ENCODE measurements at places on chromosomes 1 and 21.
A peak's percentile ranks its signal among the peaks of the same experiment; 100 is the strongest.

DNA sequence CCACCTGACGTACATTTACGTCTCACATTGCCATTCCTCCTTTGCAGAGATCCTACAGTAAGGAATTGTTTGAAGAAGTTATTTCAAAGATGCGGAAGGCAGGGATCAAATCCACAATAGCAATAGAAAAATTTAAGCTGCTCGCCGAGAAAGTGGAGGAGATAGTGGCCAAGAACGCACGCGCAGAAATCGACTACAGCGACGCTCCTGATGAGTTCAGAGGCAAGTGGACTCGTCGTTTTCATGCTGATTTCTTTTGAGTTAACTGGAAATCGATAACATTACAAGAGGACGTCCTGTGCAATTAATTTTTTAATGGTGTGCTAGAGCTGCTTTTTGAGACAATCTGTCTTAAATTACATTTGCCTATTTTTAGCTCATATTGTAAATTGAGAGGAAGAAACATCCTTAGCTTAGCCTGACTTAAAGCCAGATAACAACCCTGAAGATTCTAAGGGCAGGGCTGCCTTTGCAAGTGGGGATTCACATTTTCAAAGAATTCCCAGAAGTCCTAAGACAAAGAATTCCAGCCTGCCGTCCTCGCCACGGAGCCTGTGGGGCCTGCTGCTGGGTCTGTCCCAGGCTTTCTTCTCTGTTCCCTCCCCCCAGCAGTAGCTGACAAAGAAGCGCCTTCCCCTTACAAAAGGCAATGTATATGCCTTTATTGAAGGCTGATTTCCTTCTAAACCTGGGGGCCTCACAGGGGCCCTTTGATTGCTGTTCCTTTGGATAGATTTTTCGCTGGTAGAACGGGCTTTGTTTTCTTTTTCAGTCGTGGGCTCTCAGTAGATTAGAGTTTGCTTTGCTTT is 31.6 kb upstream of the KIF1B start:
- DNase-seq = no peak

DNA sequence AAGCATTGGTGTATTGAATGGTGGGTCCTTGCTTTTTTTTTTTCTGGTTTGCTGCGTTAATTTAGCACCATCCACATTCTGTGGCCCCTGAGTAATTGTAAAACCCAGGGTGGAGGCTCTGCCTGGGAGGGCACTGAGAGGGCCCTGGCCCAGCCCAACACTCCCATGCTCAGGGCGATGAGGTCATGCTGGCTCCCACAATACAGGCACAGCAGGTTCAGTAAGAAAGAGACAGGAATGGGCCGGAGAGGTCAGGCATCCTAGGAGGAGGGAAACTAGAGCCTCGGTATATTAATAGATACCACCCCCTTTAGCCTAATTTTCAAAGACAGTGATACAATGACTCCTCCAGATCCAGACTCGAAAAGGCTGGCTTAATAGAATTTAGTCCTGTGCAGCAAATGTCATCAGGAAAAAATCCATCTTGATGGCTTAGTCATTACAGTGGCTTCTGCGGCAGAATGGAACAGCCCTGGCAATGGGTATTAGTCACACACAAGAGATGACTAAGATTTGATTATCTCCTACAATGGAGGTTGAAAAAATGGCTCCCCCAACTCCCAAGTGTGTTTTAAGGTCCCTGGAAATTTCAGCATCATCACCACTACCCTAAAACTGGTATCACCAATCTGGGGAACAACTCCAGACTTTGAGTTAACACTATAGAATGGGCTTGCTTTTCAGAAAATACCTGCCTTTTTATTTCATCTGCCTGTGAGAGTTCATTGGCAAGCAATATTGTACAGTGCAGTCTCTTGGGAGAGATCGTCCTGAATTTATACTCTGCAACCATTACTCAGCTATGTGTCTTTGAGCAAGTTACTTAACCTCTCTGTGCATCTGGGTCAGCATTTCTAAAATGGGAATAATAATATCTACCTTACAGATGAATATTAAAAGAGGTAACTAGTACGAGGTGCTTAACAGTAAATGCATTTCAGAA is 43.9 kb upstream of the LYST start:
- peak; percentile 66 for DNase-seq

- DNase-seq = no peak
Observed at GRCh38 chr1:63200676-63201075, 121.7 kb upstream of the FOXD3 start.

GRCh38 chr1:182682406-182682805 is 2.0 kb downstream of the RGS8 start:
- no peak for DNase-seq

- no peak for DNase-seq
Observed at GRCh38 chr1:59856725-59857338, 42.1 kb downstream of the HOOK1 start.

GRCh38 chr1:207853372-207853757 is 57.6 kb downstream of the CD34 start:
- no peak for DNase-seq

DNA sequence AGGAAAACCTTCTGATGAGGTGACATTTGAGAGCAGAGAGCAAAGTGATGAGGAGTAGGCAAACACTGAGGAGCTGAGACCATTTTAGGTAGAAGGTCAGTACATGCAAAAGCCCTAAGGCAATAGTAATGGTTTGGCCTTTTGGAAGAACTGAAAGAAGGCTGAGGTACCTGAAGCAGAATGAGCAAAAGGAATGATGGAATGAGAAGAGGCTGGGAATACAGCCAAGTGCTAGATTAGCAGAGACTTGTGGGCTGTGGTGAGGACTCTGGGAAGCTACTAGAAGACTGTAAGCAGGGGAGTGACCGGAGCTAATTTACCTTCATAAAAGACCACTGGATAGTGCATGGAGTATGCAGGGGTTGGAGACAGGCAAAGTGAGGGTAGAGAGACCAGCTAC is 77.9 kb downstream of the GFI1 start:
- DNase-seq = no peak

DNA sequence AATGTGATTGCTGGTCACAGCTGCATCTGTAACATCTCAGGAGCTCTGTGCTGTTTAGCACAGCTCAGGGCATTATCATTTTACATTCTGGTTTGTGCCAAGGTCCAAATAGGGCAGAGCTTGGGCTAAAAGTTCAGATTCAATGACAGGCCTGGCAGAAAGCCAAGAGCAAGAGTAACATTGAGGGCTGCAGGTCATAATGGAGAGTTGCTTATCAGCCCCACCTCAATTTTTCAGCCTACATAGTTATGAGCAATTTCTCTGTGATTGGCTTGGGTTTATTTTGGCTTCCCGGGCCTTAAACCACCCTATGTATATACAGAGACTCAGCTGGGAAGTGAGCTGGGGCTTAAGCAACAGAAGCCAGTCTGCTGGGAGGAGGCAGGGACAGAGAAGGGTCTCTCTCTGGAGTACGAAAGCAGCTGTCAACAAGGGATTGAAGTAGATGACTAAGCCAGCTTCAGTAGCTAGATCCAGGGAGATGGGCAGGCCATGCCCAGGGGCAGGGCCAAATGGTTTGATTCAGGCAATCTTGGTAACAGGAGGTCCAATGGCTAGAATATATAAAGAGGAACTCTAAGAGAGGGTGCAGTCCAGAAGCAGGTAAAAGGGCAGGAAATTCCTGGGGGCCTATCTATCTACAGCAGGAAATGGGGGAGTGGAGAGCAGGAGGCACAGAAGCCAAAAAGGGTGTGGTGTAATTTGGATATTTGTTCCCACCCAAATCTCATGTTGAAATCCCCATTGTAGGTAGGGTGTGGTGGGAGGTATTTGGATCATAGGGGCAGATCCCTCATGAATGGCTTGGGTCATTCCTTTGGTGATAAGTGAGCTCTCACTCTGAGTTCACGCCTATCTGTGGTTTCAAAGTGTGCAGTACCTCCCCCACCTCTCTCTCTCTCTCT is 49.0 kb downstream of the BRINP2 start:
- DNase-seq = no peak

DNA sequence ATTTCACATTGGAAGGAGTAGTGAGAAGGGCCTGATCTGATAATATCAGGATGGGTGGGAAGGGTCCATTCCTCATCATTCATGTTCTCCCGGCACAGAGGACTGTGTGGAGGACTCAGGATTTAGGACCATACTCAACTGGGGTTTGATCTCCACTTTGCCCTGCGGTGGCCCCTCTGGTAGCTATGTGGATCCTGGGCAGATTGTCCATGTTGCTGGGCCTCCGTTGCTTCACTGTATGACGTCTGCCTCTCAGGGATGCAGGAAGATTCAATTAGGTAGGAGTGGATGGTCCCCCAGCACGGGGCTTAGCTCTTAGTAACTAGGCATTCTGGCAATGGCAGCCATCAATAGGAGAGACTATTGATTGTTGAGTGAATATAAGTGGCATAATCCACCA is 2.3 kb downstream of the ETS2 start:
- no peak for DNase-seq

GRCh38 chr1:236602171-236602570 is 2.1 kb downstream of the HEATR1 start:
- no peak for DNase-seq

- no peak for DNase-seq
Observed at GRCh38 chr21:14740692-14741091, 194.6 kb upstream of the SAMSN1 start.

DNA sequence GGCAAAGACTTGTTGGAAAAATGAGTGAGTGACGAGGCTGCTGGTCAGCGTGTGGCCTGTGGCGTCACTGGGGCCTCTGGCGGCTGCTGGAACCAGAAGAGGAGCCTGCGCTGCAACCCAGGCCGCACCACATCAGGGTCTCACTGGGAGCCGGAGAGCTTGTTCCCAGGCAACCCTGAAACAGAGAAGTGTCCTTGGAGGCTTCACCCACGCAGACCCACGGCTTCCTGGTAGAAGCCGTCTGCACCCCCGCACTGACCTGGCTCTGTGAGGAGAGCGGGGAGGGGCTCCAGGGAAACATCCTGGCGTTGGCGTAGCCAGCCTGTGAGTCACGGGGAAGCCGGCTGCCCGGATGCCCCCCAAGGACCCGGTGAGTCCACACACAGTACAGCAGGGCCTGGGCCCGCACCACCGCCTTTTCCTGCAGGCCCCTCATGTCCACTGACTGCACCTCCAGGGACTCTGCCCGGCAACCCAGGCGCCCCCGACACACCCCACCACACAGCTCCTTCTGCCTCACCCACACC is 57.4 kb downstream of the COL6A1 start:
- peak; percentile 77 for DNase-seq

GRCh38 chr1:163537809-163538208 is 216.1 kb downstream of the NUF2 start:
- DNase-seq = no peak

- no peak for DNase-seq
Observed at GRCh38 chr1:94000510-94001282, 91.5 kb upstream of the GCLM start.

DNA sequence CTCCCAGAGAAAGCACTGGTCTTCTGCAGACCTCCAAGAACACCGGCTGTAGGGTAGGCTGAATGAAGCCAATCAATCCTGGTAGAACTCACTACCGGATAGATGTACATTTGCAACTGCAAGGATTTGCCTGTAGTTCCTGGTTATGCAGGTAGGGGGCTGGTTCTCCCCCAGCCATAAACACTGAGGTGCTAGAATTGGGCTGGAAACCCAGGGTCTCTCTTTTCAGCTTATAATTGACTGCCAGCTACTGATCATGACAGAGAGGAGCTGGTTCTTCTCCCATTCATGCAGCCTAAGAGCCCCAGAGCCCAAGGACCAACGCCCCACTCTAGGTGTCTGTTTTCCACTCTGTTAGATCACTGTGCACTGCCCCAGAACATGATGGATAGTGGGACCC is 21.5 kb upstream of the MTARC2 start:
- no peak for DNase-seq

DNA sequence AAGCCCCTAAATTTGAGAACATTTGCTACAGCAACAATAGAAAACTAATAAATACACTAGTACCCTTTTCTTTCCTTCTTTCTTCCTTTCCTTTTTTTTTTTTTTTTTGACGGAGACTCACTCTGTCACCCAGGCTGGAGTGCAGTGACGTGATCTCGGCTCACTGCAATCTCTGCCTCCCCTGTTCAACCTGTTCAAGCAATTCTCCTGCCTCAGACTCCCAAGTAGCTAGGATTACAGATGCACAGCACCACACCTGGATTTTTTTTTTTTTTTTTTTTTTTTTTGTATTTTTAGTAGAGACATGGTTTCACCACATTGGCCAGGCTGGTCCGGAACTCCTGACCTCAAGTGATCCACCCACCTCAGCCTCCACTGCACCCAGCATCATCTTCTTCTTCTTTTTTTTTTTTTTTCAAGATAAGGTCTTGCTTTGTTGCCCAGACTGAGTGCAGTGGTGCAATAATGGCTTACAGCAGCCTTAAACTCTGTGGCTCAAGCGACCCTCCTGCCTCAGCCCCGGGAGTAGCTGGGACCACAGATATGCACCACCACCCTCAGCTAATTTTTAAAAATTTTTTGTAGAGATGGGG is 19.6 kb upstream of the CBR3 start:
- DNase-seq = no peak

DNA sequence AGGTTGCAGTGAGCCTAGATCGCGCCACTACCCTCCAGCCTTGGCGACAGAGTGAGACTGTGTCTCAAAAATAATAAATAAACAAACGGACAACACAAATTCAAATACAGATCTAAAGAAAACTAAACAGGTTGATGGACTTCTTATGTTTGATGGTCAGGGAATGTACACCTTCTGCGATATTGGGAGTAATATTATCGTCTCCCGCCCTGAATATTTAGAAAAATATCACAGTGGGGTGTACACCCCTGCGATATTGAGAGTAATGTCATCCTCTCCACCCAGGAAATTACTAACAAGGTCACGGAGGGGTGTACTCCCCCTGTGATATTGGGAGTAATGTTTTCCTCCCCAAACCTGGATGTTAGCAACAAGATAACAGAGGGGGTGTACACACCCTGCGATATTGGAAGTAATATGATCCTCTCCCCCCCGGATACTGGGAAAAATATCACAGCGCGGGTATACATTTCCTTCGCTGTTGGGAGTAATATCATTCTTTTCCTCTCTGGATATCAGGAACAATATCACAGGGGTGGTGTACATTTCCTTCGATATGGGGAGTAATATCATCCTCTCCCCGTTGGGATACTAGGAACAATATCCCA is 1.4 kb upstream of the CFAP298 start:
- DNase-seq = no peak

- DNase-seq = no peak
Observed at GRCh38 chr21:26751305-26751704, 93.9 kb downstream of the ADAMTS1 start.

DNA sequence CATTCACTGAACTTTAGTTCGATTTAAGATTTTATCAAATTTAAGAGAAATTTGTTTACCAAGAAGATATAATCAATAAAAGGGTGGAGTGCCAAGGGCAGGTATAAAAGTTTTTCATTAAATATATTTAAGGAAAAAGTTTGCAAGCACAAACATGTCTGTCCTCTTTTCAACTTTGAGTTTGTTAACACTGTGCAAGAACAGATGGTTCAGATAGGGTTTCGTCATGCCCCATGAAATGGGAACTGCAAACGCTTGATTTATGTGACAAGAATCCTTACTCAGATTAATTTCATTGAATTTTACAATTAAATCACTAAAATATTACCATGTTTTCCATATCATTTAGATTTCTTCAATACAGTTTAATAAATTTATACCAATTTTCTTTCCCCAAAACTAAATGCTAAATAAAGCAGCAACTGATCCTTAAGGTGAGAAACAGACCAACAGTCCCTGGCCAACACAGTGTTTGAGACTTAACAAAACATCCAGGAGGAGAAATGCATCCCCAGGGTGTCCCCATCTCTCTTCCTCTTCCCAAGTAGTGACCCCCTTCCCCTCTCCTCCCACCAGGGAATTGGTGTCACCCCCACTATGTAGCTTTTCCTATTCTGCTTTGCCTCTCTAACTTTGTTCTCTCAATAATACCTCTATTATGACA is 292.9 kb downstream of the LTN1 start:
- DNase-seq = no peak

GRCh38 chr1:226637147-226637935 is 88.8 kb downstream of the STUM start:
- DNase-seq = peak; percentile 72

GRCh38 chr1:12078575-12078937 is 15.5 kb downstream of the TNFRSF8 start:
- DNase-seq = no peak

Measured in tibial artery (tissue), 4 donors.